ENCODE measurements at places on chromosomes 12 and 14.
A peak's percentile ranks its signal among the peaks of the same experiment; 100 is the strongest.

- DNase-seq = no peak
These were observed 50.2 kb downstream of the C14orf132 start for GRCh38 chr14:96089401-96089800.

GRCh38 chr12:117643971-117644370, 282.5 kb upstream of the NOS1 start:
- no peak for DNase-seq

GRCh38 chr12:47863985-47864384, 40.8 kb downstream of the VDR start:
- no peak for DNase-seq

DNA sequence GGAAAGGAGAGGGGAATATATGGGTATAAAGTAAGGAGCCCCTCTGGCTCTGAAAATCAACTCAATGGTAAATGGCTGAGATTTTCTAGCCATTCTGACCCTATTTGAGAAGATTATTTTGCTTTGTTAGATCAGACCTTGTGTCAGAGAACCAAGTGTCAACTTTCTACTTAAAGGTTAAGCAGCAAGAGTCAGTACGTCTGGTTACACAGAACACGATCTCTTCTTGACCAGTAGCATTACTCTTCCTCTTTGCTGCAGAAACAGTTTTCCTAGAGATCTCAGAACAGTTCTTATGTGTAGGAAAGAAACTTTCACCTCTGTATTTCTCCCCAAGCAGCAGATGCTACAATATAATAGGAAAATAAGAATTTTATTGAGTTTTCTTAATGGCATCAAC, 47.4 kb upstream of the BTG1 start:
- DNase-seq = no peak

DNA sequence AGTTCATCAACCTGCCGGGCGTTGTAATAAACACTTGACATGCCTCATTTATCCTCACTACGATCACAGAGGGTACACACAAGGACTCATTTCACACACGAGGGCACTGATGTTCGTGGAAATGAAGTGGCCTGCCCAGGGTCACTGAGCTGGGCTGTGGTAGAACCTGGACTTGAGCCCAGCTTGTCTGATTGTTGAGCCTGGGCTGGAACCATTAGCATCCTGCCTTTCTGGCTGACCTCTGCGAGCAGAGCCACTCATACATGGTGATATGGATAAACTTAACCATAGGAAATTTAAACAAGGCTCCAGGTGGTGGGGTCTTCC, 16.6 kb upstream of the JDP2 start:
- no peak for DNase-seq

GRCh38 chr14:22653012-22653621, 9.0 kb upstream of the OR6J1 start:
- peak; percentile 10 for DNase-seq

DNA sequence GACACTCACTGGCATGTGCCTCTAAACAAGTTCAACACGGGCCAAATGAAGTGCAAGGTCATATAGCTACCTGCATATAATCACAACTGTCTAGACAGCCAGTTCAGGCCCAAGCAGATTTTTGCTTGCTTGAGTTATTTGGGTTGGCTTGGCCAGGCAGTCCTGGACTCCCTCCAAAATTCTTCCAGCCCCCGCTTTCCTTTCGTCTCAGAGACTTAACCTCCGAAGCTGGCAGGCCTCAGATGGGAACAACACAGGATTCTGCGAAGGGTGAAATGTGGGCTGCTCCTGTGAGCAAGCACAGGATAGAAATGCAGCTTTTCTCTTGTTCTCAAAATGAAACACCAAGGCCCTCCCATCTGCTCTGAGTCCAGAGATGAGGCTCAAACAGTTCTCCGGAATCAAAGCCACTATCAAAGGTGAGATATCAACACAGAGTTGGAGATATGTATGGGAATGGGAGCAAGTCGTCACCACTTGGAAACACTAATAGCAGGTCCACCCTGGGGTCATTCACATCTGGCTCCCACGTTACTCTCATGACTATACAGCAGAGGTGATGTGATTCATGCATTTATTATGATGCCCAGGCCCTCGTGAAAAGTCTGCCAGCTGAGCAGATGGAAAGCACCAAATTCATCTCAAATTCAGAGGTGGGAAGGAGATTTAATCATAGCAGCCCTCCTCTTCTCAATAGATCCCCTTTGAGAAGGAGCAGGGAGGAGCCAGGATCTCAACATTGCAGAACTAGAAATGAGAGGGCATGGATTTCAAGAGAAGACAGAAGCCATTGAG, 389.8 kb downstream of the NUAK1 start:
- no peak for DNase-seq

DNA sequence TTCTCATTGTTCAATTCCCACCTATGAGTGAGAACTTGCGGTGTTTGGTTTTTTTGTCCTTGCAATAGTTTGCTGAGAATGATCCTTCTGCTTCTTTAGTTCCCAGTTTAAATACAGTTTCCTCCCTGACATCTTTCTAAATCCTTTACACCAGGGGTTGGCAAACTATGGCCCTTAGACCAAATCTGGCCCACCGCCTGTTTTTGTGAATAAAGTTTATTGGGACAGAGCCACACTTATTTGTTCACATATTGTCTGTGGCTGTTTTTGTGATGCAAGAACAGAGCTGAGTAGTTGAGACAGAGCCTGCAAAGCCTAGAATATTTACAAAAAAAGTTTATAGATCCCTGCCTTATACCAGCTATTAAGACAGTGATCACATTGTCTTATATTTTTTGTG, 53.7 kb downstream of the SERPINA10 start:
- no peak for DNase-seq

- no peak for DNase-seq
These were observed 66.1 kb downstream of the ACADS start for GRCh38 chr12:120791669-120792176.

DNA sequence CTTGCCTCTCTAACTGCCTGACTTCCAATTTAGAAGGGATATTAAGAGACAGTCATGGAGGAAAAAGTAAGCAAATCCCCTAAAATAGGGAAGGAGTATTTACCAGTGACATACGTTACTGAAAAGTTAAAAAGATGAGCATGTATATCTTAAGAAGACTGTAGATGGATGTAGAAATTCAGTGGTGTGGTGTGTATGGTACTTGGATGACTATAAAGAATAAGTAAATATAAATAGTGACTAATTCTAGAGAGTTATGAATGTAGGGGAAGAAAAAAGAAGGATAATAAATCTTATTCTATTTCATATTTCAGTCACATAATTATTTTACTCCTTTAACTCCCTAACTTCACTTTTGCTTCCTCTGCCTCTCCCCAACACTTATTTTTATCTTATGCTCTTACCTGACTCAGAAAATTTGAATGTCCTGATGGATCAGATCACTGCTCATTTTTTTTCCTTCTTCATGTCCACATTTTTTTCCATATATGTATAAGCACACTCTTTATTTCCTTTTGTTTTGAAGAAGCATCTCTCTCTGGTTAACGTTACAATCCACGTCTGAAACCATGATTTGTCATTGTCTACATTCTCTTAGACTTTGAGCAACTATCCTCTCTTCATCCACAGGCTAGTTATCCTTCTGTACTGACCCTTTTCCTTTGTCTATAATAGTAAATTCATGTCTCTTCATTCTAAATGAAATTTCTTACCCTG, 422.7 kb upstream of the SYT1 start:
- DNase-seq = no peak

DNA sequence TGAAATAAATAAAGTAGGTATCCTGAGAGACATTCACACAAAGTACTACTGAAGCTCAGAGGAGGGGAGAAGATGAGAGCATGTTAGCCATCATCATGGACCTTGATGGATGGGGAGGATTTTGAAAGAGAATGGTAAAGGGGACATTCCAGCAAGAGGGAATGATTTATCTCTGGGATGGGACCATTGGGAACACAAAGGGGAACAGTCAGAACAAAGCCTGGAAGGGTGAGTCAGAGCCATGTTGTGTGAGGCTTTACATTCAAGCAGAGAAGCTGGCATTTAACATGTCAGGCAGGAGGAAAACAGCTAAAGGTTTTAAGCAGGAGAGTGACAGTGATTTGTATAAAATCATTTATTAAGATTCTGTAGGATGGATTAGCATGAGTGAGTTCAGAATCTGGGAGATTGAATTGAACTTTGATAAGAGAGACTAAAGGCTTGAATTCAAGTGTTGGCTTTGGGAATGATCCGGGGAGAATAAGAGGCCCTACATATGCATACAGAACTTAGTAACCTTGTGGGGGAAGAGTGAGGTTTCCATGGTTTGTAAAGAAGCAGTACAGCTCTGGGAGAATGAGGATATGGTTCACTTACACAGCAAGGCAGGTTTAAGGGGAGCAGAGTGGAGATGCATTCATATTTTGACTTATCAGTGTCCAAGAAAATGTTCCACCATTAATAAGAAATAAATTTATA, 174.4 kb downstream of the SYT10 start:
- no peak for DNase-seq

DNA sequence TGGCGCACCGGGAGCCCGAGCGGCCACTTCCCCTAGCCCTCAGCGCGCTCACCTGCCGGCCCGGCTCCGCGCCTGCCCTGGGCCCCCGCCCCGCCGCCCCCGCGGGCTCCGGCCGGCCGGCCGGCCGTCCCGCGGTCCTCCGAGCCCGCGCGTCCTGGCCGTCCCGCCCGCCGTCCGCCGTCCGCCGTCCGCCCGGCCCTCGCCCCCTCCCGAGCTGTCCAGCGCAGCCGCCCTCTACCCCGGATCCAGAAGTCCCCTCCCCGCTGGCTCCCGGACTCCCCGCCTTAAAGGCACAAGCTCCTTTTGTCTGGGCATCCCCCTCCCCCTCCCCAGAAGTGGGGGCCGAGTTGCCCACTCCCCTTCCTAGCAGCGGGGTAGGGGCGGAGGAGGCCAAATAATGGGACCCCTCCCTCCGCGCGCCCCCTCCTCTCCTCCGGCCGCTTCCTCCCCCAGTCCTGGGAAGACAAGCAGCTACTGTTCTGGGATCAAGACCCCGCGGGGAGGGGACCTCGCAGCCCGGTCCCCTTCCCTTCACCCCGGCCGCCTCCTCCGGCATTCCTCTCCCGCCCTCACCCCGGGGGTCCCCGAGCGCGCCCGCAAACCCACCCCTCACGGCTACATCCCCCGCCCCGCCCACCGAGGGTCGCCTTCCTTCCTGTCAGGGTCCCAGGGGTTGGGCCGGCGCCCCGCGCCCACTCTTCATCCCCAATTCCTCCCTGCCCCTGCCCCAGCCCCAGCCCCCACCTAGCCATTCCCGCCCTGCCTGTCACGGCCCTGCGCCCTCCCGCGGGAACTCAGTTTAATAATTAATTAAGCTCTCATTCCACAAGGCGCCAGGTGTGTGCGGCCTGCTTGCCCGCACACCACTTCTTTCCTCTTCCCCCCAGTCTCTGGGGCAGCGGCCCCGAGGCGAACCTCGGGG, at the start of gene ADCY6:
Gene ADCY6, minus strand, starts transcription at position 236 of the 922 bp plus-strand sequence. CDS start 5,655 bp downstream, outside the sequence.
- DNase-seq = no peak

DNA sequence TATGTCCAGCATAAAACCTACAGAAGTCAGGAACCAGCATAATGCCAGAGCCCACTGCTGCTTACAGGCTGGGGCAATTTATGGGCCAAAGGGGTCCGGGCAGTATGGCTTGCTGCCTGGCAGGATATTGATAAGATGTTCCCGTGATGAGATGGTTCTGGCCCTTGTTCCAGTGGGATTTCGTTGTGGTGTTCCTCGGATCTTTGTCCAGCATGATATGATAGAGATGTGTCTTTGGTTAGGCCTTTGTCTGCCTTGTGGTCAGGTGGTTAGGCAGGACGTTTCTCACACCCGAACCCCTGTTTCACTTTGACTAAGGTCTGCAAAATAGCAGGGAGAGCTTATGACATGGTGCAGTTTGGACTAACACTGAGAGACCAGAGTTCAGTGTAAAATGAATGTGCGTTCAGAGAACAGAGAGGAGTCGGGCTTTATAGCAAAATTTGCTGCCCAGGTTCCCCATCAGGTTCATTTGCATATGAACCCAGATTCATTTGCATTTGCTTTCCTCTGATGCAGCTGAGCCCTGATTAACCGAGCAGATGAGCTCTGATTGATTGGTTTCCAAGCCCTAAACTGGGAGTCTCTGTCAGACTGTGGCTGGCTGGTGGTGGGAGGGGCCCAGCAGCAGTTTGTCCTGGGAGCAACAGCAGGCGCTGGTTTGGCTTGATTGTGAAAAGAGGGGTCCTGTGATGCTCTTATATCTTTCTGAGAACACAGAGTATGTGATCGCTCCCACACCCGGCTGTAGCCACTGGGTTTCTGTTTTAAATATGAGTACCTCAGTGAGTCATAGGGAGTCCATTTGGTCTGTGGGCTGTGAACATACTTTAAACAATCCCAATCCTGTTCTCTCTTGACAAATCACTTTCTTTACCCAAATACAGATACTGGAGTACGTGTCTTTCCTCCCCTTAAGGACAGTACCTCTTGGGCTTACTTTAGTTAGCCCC, 156.3 kb upstream of the PZP start:
- peak; percentile 10 for DNase-seq

- no peak for DNase-seq
These were observed 124.1 kb upstream of the LGR5 start for GRCh38 chr12:71315328-71315985.

- no peak for DNase-seq
These were observed 18.6 kb downstream of the RASSF8 start for GRCh38 chr12:25977047-25977446.

GRCh38 chr12:90098132-90098779, 389.6 kb upstream of the ATP2B1 start:
- DNase-seq = no peak

DNA sequence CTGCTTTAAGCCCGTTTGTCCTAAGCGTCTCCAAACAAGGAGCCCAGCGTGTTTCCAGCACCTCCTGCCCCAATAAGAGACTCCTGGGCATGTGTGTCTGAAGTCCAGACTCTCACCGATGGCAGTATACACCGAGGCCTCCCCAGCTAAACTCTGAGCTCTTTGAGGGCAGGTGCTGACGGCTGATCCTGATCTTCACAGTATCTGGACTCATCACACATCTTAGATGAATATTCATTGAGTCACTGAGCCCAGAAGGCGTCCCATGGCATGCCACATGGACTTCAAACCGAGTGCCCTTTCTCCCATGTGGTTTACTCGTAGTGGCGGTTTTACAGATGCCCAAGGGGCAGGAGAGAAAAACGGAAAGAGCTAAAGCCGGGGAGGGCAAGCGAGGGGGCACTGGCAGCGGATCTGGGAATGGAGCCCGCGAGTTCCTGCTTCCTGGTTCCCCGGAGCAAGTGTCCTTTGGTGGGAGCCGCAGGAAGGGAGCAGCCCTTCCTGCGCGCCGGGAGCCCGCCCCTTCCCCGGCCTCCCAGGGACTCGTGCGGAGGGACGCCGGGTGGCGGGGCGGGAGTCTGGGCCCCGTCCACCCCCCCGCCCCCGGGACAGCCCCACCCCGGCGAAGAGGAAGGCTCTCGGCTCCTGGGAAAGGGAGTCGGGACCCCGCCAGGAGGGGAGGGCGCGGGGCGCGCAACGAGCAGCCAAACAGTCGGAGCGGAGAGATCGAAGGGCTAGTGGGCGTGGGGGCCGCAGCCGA, 585 bp upstream of the TEAD4 start:
- DNase-seq = no peak

DNA sequence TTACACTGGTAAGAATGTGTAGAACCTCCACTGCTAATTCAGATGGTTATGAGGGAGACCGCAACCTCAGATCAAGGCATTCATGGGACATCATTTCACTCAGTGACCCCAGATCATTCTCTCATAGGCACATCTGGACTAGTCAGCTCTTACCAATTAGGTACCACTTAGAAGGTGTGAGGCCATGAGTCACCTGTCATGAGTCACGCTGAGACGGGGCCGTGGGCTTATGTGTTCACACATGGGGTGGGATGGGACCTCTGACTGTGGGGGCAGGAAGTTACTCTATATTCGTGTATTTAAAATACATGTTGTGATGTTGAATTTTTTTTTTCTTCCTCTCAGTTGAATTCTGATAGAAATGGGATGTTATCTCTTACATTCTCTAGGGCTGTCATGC, 55.9 kb downstream of the CCDC92 start:
- DNase-seq = no peak
